ENCODE measurements at places on chromosomes 12 and 14.

DNA sequence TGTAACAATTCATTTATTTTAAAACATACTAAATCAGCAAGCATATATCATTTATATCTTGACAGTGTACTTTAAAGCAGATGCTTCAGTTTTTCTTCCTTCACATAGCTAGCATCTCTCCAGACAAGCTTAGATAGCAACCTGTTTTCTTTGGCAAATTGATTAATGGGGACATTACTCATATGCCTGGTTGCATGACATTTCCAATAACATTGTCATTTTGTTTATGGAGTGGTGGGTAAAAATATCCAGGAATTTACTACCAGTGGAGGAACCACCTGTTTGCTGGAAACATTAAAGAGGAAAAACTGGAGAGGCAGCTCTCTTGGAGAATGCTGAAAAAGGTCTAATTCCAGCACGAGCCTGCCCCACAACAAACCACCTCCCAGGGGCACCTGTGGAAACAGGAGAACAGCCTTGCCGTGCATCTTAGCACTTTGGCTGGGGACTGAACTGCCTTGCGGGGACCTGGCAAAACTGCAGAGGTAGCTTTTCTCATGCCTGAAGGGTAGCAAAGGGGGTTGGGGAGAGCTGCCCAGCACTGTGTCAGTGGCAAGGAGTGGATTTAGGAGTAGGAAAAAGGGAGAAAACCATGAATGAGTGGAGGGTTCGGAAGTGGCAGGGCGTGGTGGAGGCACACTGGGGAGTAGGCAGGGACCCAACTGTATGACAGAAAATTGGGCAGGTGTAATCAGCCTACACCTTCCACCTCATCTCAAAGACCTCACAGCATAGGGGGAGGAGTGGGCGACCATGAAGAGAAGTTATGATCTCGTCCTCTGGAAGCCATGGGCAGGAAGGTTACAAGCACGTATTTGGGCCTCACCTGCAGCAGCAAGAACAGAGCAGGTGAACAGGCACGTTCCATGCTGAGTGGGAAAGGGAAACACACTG lies 11.7 kb upstream of the CREBL2 start:
- no peak for DNase-seq

DNA sequence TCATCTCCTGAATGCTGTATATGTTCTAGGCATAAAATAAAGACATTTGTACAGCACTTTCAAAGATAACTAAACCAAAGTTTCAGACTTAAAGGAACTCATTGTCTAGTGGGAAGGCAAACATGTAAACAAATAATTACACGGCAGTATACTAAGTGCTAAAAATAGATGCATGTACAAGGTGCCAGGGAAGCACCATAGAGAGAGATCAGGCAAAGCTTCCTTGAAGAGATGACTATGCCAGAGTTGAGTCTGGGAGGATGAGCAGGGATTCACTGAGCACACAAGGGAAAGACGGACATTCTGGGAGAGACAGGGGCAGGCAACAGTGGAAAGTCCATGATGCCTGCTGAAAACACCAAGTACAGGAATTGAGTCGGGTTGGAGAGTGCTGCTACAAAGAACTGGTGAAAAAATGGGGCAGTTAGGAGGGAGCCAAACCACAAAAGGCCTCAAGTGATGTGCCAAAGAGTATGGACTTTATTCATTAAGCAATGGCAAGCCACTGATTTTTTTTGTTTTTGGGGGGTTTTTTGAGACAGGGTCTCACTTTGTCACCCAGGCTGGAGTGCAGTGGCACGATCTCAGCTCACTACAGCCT lies 26.8 kb downstream of the ANKS1B start:
- no peak for DNase-seq

- DNase-seq, result no peak
Measured at GRCh38 chr12:123854918-123855317, 92.8 kb downstream of the DNAH10 start.

DNA sequence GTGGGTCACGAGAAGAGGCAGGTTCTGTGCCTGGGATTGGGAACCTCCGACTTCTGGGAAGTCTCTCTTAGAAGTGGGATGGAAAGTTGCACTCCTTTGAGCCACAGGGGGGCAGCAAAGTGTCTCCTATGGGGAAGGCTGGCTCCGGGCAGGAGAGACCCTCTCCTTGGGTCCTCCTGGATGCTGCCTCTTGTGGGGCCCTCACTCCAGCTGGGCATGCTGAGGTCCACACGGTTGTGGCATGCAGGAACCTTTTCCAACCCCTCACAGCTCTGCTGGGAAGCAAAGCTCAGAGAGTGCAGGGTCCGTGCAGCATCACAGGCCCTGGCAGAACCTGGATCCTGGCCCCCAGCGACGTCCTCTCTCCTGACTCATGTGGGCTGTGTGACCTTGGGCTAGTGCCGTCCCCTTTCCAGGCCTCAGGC lies 17.4 kb downstream of the SDSL start:
- DNase-seq, result no peak

DNA sequence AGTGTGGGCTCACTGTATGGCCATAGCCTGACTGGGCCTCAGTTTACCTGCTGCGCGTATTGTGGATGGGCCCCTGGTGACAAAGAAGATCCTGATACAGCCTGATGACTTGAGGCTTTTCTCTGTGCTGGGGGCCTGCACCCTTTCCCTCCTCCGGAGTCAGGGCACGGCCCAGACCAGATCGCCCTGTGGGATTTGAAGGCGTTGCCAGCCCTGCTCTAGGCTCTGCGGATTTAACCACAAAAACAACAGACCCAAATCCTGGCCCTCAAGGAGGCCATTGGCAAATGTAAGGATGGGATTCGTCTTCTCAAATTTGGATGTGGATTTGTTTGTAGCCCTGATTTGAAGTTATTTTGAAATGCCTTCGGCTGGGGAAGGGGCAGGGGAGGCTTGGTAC lies 195.8 kb downstream of the TSPAN9 start:
- no peak for DNase-seq

GRCh38 chr12:693934-694533 lies 30.8 kb upstream of the NINJ2 start:
- no peak for DNase-seq

GRCh38 chr12:113655919-113656318 lies 184.2 kb upstream of the LHX5 start:
- no peak for DNase-seq

DNA sequence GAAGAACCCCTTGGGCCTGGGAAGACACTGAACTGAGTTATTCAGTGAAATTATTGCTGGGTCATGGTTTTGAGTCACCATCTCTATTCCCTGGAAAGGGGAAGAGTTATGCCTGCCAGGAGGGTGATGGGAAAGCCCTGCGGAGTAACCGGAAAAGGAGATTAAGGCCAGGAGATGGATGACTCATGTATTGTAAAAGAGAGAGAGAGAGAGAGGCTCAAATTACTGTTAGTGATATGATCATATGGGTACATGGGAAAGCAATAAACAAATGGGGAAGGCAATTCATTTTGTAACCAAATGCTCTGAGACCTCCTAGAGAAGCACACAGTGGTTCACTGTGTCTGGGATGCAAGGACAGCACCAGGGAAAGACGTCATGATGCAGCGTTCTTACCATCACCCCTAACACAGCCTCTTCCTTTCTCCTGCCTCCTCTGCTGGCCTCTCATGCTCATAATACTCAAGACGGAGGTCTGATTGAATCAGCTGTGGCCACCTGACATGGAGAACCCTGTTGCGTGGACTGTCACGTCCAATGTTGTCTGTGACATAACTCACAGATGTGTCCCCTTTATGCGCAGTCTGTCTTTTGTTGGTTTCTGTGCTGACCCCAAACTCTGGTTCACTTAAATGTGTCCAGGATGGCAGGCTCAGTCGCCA lies 243.7 kb downstream of the TMEM132D start:
- DNase-seq, result no peak

DNA sequence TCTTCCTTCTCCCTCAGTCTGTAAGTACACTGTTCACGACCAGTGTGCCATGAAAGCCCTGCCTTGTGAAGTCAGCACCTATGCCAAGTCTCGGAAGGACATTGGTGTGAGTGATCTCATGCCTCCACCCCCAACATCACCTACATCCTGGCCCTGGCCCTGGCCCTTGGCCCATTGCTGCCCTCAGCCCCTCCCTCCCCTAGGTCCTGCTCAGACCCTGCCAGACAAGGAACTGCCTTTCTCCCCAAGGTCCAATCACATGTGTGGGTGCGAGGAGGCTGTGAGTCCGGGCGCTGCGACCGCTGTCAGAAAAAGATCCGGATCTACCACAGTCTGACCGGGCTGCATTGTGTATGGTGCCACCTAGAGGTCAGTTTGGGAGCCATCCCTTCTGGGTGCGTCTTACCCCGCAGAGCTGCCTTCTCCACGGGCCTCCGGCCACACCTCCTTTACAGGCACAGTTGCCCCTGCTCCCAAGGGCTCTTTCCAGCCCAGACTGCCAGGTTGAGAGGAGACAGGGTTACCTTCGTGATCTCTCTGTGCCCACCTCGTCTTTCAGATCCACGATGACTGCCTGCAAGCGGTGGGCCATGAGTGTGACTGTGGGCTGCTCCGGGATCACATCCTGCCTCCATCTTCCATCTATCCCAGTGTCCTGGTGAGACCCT lies 9.2 kb downstream of the DGKA start:
- DNase-seq, result peak; percentile 71

GRCh38 chr14:68628605-68629310 lies 164.1 kb downstream of the ZFP36L1 start:
- peak; percentile 6 for DNase-seq

GRCh38 chr14:104151566-104152245 lies 13.3 kb downstream of the KIF26A start:
- no peak for DNase-seq

GRCh38 chr12:13976028-13976584 lies 5.3 kb downstream of the GRIN2B start:
- DNase-seq, result no peak

GRCh38 chr12:130859161-130859560 lies 12.7 kb upstream of the RAN start:
- DNase-seq, result no peak

GRCh38 chr14:57574617-57575288 lies 81.1 kb upstream of the CCDC198 start:
- no peak for DNase-seq

GRCh38 chr12:93166541-93167307 lies 211.0 kb upstream of the NUDT4 start:
- DNase-seq, result no peak

DNA sequence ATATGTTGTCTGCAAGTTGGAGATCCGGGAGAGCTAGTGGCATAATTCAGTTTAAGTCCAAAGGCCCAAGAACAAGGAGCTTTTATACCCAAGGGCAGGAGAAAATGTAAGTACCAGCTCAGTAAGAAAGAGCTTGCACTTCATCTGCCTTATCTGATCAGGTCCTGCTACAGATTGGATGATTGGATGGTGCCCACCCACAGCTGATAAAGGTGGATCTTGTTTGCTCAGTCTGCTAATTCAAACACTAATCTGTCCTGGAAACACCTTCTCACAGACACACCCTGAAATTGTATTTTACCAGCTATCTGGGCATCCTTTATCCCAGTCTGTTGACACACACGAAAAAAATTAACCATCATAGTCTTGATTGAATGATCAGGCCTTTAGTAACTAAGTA lies 230.7 kb upstream of the SLC16A7 start:
- DNase-seq, result no peak
